Right renal pelvis (tissue), 4 donors: ENCODE measurements at places on chromosomes 12 and 14. TPM values are rescaled to one million over a fixed set of nuclear protein-coding genes. Genes with fewer than 3 reads are reported as not detected.

DNA sequence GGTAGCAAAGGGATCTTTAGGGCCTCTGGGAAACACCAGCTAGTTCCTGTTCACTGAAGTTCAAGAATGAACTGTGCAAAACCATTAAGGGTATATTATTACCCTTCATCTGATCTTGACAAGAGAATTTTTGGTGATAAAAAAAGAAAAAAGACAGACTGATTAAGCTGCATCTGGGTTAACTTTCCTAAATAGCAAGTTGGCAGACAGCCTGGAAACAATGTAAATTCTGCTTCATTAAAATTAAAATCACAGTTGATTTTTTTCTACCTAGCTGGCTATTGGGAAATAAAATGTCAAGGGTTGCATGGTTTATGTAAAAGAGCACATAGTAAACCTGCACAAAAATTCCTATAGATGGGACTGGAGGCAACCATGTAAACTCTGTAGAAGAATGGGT lies 126.6 kb upstream of the PRKD1 start:
- DNase-seq = no peak

- no peak for DNase-seq
These were observed 124.6 kb downstream of the BCL11B start for GRCh38 chr14:99147366-99147740.

DNA sequence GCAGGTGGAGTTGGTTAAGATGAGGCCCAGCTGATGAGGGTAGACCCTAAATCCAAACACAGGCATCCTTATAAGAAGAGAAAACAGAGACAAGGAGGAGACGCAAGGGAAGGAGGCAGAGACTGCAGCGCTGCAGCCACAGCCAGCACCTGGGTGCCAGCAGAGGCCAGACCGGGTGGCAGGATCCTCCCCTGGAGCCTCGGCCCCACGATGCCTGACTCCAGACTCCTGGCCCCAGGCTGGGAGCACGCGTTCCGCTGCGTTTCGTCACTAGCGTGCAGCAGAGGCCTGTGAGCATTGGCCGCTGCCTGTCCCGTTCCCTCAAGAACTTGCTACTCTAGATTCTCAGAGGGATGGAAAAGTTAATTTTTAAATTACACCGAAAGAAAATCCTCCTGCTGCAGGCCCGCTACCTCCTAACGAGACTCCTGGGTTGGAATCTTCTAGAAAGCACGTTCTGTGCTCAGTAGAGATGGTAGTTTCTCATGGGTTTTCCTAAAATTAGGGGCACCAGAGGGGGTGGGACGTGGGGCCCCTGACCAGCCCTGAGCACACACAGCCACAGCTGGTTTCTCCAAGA lies 57.7 kb upstream of the FBRSL1 start:
- DNase-seq = no peak

Gene PELI2
- polyA plus RNA-seq = 35.3 TPM

DNA sequence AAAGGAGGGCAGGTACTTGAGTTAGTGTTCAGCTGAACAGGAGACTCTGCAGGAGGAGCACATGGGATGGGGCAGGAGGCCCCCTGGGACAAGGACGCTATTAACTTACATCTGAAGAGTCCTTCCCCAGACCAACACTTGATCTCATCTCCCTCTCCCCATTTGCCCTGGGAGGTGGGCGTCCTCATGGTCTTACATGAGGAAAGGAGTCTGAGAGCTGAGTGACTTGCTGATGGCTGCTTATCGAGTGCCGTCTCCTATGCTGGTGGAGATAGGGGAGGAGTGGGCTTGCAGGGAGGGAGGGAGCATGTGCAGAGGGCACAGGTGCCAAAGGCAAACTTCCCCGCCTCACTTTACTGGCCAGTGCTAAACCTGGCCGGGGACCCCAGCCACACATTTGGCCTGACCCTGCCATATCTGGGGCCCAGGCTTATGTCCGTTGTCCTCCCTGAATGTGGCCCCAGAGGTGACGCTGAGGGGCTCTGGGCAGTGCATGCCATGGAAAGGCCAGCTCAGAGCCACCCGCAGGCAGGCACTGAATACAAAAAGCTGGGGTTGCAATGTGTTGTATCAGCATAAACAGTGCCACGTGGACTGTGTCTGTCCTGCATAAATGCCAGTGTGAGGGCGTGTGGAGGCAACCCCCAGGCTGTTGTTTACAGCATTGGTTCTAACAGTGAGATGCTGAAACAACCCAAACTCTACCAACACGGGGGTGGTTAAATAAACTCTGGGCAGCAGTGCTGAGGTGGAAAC lies 29.4 kb downstream of the FAIM2 start:
- no peak for DNase-seq

Gene CEBPE
- 0.32 TPM for polyA plus RNA-seq

Gene GNG2
- 65.0 TPM for polyA plus RNA-seq

- no peak for DNase-seq
These were observed 12.1 kb downstream of the MDM1 start for GRCh38 chr12:68319988-68320623.

DNA sequence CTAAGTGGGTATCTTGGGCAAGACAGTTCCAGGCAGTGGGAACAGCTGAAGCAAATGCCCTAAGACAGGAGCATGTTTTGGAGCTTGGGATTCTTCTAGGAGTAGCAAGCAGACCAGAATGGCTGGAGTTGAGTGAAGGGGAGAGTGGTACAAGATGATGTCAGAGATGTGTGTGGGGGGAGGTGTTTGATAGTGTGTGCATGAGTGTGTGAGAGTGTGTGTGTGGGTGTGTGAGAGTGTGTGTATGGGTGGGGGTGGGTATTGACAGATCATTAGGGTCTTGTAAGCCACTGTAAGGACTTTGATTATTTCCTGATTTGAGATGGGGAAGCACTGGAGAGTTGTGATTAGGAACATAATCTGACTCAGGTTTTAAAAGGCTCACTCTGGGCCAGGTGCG lies 78.4 kb downstream of the TTC8 start:
- DNase-seq = no peak

Gene FAM181A
- polyA plus RNA-seq = not detected

DNA sequence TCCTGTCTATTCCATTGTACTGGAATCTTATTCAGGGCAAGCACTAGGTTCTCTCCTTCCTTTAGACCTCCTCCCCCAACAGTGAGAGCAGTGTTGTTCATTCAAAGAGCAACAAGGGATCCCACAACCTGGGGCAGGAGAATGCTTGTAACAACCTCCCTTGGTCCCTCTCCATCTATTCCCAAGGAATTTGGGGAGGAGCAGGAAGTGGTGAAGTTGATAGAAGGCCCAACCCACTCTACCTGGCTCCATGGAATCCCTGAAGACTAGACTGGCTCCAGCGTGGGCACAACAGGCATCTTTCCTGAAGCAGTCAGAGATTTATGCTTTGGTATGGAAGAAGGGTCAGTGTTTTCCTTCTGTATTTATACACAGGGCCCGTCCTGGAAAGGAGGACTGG lies 33.4 kb upstream of the CISTR start:
- DNase-seq = no peak

Gene GNB3
- polyA plus RNA-seq = 5.1 TPM
